Fibroblast of mammary gland (primary cell): ENCODE measurements at places on chromosomes 7 and 10.

DNA sequence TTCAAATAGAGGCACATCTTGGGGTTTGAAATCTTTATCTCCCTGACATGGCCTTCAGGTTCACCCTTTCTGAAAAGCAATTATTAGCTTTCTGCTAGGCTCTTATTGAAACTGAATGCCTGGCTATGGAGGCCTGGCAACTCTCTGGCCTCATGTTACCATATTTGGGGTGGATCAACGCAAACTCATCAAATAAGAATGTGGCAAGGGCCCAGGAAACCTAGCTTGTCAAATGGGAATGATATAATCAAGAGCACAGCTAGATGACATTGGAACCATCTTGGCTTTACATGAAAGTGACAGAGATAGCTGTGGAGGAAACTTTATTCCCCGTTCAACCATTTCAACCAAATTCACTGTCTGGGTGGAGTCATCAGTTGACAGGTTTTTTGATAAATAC, 202.8 kb upstream of the SMIM30 start:
- peak; percentile 14 for DNase-seq

GRCh38 chr7:71625545-71625944, 493.6 kb downstream of the GALNT17 start:
- no peak for DNase-seq

DNA sequence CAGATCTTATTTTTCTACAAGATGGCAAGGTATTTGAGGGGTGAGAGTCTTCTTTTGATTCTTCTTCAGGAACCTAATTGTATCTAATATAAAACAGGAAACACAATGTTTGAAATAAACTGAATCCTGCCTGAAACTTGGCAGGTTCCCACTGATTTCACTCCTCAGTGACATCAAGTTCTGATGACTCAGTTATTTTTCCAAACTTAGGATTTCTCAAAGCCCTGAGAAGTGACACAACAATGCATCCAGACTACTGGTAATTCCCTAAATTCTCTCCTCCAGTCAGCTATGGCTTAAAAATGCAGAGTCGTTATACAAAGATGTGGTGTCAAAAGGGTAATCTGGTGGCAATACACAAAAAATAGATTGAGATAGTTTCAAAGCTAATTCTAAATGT, 80.9 kb downstream of the ABLIM1 start:
- peak; percentile 91 for DNase-seq

GRCh38 chr10:24259365-24260130, 50.6 kb downstream of the KIAA1217 start:
- DNase-seq = peak; percentile 30

DNA sequence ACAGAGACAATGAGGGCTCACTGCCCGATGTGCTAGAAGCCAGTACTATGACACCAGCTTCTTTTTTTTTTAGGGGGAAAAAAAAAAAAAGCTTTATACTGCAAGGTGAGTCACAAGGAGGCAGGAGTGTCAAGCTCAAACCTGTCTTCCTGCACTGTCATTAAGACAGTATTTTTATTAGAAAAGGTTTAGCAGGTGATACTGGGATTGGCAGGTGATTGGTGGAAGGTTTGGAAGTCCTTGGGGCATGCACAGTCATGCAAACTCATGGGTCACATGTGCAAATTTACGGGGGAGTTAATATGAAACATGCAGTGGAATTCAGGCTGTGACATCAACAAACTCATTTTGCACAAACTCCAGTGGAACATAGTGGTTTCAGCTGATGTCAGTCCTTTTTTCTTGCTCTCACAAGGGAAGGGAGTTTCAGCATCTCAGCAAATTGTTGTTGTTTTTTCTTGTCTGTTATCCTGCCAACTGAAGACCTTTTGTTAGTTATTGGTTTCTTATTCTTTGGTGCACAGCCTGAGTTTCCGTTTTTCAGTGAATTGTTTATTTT, 530.6 kb downstream of the ANKRD7 start:
- peak; percentile 3 for DNase-seq

GRCh38 chr7:146115851-146116520, 615 bp upstream of the CNTNAP2 start:
- DNase-seq = peak; percentile 23

DNA sequence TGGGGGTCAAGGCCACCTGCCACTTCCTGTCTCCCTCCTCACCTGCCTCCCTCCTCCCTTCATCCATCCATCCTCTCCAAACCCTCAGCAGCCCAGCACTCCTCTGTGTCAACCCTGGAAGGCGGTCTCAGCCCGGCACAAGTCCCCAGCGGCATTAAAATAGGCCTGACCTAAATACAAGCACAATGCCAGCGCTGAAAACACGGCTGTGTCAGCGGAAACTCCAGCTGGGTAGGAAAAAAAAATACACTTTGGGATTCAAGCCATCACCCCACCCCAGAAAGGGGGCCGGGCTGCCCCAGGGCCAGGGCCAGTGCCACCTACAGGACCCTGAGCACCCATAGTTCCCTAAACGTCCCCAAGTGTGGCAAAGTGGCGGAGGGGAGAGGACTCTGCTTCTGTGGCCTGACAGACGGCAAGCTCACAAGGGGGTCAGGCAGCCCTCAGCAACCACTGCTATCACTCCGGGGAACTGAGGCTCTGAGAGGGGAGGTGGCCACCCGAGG, 22.7 kb upstream of the GTF2IRD1 start:
- DNase-seq = no peak

DNA sequence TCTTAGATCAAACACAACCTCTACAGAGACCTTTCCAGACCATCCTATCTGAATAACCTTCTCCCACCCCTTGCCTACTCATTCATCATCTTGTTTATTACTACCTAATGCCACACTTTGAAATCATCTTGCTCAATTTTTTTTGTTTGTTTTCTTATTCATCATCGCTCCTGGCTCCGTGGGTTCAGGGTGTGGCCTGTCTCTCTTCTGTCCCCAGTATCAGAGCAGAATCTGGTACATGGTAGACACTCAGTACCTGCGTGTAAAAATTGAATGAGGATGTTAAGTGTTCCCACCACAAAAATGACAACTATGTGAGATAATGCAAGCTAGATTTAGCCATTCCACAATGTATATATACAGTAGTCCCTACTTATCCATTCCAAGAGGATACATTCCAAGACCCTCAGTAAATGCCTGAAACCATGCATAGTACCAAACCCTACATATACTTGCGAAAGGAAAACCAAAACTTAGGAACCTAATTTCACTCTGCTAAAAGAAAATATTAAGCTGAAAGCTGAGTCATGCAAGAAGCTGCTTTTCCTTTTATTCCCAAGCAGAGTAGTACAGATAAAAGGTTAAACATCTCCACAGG, 72.1 kb upstream of the SEC61G start:
- DNase-seq = no peak

- DNase-seq = no peak
Measured at GRCh38 chr7:11182736-11183135, 209.1 kb downstream of the PHF14 start.

DNA sequence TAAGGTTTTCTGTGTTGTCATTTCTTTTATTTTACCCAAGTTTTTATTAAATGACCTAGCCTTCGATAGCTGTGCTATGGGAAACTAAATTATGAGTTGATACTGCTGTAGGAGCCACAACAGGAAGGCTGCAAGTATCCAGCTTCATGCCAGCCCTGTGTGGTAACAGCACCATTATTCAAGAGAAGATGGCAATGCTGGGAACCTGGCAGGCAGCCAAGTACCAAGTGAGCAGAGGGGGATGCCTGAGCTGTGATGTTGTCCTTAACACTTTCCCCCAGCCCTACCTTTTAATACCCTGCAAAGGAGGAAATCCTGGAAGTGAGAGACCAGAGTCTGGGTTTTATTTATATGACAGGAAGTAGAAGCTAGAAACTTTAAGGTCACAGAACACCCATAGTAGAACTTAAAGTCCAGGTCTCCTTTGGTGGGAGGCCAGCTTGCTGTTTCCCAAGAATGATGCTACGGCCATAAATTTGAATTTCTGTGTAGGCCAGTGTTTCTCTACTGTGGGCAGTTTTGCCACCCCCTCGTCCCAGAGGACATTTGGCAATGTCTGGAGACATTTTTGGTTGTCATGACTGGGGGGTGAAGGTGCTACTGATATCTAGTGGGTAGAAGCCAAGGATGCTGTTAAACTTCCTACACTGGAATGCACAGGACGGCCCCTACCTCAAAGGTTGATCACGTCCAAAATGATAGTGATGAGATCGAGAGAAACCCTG, 9.2 kb upstream of the ATXN7L1 start:
- DNase-seq = peak; percentile 14

GRCh38 chr7:54933643-54934042, 85.2 kb upstream of the EGFR start:
- no peak for DNase-seq

DNA sequence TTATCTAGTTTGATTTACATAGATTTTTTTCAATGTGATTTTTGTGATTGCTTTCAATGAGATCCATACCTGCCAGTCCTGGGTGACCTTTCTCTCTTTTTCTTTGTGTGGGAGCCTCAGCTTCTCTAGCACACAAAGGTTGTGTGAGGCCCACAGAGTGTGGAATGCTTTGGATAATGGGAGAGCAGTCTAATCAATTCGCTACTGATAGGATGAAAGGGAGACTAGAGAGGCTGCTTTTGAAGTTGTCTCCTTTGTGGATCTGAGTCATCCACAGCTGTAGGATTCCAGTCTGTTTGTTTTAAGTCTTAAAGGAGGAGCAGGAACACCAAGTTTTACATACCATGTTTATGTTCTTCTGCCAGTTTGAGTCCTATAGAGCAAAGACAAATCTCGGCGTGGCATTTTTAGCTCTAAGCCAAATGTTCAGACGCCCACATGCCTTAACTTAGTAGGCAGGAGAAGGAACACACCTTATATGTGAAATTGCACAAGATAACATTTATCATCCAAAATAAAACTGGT, 330.0 kb downstream of the ARL4A start:
- peak; percentile 79 for DNase-seq

DNA sequence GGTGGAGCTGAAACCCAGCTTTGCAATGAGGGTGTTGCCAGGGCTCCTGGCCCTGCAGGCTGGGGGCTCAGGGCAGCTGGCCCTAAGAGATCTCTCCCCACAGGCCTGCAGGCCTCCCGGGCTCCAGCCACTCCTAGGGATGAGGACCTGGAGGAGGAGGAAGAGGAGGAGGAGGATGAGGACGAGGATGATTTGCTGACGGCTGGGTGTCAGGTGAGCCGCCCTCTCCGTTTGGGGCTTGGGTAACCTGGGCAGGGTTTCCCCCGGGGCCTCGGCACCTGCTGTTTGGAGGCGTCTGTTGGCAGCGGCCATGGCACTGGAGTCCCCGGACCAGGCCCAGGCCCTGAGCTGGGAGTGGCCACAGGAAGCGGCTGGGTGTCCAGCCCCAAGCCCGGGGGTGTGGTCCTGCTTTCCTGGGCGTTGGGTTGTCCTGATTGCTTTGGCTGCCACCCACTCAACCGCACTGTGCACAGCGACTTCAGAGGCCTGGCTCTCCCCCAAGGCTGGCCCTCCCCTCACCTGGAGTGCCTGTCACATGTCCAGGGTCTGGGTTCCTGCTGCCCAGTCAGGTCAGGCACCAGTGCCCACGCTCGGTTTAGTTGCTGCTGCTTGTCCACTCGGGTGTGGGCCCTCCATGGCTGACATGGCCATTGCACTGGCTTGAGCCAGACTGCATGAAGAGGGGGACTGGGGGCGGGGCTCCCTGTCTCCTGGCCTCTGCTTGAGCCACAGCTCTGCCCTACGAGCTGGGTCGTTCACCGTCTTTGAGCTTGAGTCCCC, 5.9 kb downstream of the ZNF316 start:
- DNase-seq = no peak

GRCh38 chr7:130181263-130181605, 24.0 kb downstream of the TMEM209 start:
- no peak for DNase-seq

DNA sequence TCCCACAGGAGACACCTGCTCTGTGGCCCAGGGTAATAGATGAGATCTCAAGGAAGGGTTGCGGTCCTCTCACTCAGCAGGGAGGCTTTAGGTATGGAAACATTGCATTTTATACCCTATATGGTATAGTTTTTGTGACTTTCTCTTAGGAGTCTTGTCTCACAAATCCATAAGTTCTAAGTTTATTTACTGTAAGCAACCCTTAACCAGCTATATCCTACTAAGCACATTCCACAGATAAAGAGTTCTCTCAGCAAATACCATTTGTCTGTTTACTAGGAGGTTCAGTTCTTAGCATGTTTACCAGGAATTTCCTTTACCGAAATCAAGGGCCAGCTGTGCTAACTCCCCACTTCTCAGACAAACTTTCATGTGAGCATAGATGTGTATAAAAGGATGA, 66.9 kb downstream of the ANLN start:
- DNase-seq = no peak

DNA sequence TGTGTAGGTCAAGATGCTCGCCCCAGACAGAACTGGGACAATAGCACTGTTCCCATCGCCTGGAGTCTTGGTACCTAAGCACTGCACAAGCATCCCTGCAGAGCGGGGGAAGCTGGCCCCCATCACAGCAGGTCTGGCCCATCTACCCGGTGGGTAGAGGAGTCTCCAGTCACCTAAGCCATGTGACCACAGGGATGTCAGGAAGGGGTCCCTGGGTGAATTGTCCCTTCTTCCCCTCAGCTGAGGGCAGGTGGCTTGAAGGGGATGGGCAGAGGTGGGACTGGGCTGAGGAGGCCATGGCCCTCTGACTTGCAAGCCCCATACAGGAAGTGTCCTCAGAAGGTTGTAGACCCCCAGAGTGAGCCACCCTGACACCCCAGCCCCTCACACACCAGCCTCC, 39.7 kb downstream of the FRMPD2 start:
- no peak for DNase-seq

DNA sequence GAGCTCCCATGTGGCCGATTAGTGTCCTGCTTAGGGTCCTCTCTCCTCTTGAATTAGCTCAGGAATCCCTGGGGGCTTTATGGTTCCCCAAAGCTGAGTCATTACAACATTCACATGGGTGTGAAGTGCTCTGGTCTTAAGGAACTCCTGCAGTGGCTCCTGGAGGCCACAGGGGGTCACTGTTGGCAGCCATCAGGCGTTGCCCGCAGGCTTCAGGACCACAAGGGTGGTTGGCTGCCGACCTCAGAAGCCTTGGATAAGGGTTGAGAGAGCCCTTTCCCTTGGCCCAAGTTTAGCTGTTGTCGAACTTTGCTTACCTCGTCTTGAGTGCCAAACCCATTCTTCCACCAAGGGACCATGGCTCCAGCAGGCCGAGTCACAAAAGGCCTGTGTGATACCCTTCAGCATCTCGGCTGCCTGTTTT, 61.7 kb downstream of the SH2D4B start:
- peak; percentile 53 for DNase-seq

DNA sequence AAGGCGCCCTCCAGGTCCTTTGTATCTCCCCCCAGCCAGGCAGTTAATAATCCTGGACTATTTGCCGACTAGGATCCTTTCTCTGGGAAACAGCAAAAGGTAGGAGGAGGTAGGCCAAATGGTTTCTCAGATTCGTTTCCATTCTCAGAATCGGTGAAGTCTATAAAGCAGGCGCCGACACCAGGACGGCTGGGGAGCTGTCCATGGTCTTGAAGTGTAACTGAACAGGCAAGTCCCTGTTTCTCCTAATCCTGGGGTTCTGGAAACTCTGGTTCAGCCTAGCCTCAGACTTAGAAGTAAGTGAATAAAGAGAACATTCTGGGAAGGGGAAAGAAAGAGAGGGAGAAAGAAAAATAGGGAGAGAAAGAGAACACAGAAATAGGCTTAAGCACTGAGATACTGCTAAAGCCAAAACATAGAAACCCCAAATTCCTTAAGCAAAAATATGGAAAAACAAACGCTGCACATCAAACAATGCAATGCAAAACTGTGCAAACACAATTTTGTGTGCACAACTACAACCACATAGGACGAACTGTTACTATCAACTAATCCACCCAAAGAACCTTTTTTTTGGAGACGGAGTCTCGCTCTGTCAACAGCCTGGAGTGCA, 11.1 kb upstream of the INA start:
- DNase-seq = peak; percentile 76

- DNase-seq = no peak
Measured at GRCh38 chr10:77698267-77698931, 60.8 kb upstream of the KCNMA1 start.
